NCI-H2171 treated with DMSO at 0.1 percent for 48 hours (cell line): ENCODE measurements at places on chromosomes 7 and 10.

DNA sequence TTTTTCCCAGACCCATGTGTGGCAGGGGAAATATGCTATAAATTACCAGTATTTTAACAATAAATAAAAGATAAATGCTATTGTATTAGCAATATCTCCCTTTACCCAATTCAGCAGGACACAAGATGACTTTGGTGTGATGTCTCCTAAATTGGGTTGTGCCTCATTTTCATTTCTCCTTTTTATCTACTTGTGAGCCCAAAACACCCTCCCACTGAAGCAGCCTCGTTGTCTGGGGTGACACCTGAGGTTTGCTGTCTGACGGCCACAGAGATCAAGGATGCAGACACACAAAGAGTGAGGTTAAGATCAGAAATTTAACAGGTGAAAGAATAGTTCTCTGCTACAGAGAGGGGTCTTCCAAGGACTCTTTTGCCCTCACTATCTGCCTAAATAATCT is 27.1 kb upstream of the CC2D2B start:
- no peak for DNase-seq

- DNase-seq, result no peak
Observed at GRCh38 chr10:27816320-27816719, 70.7 kb upstream of the MKX start.

DNA sequence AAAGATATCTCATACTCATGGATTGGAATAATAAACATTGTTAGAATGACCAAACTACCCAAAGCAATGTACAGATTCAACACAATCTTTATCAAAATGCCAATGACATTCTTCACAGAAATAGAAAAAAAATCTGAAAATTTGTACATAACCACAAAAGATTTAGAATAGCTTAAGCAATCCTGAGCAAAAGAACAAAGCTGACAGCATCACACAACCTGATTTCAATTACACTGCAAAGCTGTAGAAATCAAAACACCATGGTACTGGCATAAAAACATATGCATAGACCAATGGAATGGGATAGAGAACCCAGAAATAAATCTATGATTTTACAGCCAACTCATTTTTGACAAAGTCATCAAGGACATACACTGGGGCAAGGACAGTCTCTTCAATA is 130.0 kb upstream of the TMEM72 start:
- no peak for DNase-seq

DNA sequence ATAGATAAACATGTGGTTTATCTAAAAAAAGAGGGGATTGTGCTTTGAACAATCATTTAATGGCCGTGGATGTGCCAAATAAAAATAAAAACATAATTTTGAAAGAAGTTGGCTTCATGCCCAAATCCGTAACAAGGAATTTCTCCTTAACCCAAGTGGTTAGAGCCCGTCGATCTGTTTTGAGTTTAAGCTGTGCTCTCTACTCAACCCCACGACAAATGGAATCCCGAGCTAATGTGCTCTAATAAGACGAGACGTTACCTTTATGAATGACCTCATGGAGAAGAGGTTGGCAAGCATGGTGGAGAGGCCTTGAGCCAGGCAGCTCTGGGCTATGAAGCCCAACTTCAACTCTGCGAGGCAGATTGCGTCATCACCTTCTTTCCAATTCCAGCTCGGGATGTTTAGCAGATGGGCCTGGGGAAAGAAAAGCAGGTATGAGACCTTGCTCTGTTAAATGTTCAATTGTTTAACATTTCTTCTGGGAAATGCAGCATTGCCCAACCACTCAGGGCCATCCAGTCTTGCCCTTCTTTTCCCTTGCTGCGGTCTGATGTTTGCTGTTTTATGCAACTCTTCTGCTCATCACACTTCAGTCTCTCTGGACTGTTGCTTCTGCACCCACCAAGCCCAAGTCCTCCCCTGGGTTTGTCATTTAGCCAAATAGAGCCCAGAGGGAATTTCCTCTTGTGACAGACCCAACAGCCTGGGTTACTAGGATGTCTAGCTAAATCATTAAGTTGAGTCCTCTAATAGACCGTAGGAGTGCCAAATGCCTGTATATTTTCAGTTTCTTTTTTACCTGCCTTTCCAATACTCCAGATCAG is 564.6 kb downstream of the KCNMA1 start:
- no peak for DNase-seq

- DNase-seq, result no peak
Observed at GRCh38 chr7:31938650-31939049, 131.6 kb downstream of the PDE1C start.

GRCh38 chr10:114911052-114911711 is 26.8 kb upstream of the TRUB1 start:
- no peak for DNase-seq

GRCh38 chr7:138603549-138604318 is 97.4 kb downstream of the SVOPL start:
- no peak for DNase-seq

- no peak for DNase-seq
Observed at GRCh38 chr10:59131666-59132065, 44.8 kb upstream of the PHYHIPL start.

- DNase-seq, result no peak
Observed at GRCh38 chr7:40311307-40311706, 176.5 kb downstream of the SUGCT start.

DNA sequence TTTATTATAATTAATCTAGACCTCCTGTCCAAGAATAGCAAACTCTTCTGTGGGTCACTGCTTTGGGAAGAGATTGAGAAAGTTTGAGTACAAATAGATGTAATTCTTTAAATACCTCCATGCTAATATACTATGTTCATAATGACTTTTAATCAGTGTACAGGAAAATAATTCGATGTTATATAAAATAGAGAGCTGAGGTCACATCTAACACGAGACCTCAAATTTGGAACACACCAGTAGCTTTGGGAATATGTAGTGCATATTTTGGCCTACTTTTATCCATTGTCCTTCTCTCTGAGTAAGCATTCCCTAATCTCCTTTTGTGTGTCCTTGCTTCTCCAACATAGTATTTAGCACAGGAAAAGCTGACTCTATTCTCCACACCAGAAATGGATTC is 27.3 kb upstream of the CABCOCO1 start:
- DNase-seq, result no peak

DNA sequence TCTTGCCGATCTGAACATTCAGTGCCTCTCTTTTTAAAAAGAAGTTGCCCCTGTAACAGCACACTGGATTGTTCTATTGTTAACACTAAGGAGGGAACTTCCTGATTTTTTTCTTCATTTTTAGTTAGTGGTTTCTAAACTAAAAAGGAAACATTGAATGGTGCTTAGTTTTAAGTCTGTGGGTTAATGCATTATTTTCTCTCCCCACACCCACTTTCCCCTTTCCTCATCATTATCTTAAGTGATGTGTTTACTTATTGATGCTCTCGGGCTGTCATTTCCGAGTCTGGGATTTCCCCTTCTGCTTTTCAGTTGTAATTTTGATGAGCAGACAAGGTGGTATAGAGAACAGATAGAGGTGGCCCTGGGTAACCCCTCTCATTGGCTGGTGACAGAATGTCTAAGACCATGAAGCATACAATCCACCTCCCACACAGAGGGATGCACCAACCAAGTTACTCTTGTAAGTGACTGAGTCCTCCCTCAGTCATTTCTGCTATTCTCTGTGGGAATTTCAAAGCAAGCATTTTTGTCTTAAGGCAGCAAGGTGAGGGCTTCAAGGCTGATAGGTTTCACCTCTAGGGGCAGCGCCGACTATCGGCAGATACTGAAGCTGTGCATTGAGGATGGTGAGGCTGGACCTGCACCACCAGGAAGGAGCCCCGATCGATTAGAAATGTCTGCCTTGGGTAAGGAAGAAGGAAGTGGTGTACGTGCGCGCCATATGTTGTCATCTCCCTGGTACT is 49.5 kb downstream of the CHN2 start:
- no peak for DNase-seq

DNA sequence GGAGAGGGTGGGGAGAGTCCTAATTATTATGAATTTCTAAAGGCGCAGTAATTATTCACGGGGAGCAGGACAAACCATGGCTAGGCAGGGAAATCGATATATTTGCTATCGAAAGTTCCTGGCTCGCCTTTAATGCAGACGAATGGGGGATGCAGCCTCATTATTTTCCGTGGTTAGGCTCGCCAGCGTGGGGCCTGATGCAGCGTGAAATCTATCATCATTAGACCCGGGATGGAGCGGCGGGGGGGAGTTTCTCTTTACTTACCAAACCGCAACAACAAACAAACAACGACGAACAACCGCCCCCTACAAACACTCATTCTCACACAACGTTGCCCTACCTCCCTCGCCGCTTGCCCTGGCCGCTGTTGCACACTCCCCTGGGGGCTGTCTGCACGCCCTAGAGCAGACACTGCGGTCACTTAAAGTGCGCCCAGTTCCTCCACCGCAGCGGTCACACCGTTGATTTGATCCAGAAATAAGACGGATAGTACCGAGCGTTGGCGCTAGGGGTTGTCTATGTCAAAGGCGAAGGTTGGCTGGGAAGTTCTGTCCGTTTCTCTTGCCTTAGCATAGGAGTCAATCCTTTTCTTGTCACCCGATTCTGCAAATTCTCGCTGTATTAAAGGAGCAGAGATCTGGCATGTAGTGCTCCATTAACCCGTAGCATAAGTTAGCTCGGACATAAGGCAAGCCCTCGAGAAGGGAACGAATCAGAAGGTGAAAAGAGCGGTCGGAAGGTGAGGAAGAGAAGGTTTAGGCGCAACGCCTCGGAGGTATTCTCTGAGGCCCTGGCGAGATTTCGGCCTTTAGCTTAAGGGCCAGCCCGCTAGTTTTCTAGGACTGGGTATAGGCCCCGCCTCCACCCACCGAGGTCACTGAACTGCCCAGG is 10.4 kb downstream of the NXPH1 start:
- no peak for DNase-seq

DNA sequence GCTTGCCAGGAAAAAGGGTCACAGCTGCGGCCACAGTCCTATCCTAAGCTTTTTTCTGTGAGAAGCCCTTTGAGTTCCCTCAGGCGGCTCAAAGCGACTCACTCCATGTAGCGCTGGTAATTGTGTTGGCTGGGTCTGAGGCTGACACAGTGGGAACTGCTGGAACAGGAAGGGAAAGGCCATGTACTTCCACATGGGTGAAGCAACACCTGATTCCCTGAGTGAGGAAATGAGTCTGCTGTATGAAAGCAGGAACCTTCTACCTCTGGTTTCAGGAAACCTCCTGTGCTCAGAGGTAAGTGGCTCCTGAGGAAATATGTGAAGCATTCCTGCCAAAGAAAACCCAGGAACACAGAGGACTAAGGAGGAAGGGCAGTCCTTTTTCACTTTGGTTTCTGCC is 734.6 kb upstream of the SORCS1 start:
- DNase-seq, result no peak

DNA sequence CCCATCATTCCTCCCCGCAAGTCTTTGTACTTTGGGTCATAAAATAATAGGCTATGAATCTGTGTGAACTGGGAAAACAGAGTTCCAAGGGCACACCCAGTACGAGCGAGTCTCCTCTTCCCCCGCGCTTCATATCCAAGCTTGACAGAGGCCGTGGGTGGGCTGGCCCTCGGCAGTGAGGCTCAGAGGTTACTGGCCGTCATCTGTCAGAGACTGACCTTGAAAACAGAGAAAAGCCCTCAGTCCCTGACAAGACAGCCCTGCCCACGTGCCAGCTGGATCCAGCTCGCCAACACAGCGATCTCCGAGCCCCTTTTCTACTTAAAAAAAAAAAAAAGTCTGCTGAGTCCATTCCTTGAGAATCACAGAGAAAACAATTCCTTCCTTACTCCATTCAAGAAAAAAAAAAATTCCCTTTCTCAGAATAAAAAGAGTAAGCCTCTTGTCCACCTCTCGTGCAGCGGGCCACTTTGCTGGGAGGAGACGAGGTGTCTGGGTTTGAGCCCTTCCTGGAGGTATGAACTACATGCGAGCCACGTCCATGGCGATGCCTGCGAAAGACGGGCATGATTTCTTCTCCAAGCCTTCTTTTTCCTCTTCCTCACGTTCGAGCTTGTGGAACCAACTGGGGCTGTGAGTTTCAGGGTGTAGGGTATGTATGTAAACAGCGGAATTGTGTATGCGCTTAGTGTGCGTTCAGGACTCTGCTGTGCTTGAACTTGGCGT is 744 bp upstream of the BICC1 start:
- DNase-seq, result no peak

- DNase-seq, result no peak
Observed at GRCh38 chr10:19772972-19773371, 43.3 kb upstream of the PLXDC2 start.

GRCh38 chr7:27174874-27175625 is 930 bp upstream of the HOXA10 start:
- DNase-seq, result no peak

- DNase-seq, result no peak
Observed at GRCh38 chr7:98998821-98999725, 120.7 kb downstream of the TRRAP start.

- DNase-seq, result no peak
Observed at GRCh38 chr10:113003052-113003451, 53.0 kb downstream of the TCF7L2 start.

- peak; percentile 69 for DNase-seq
Observed at GRCh38 chr7:30445770-30446169, 32.8 kb downstream of the NOD1 start.

DNA sequence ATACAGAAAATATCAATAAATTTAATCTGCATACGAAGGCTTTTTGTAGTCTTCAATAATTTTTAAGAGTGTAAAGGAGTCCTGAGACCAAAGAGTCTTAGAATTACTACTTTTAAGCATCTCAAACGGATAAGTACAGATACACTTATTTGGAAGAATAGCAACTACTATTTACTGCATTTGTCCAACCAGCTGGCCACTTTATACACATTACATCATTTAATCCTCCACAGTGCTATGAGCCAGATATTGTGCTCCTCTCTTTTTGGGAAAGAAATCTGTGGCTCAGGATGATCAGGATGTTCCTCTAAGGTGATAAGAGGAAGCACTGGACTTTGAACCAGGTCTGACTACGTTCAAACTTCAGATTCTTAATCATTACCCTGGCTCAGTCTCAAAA is 588.6 kb upstream of the LRRTM3 start:
- no peak for DNase-seq

DNA sequence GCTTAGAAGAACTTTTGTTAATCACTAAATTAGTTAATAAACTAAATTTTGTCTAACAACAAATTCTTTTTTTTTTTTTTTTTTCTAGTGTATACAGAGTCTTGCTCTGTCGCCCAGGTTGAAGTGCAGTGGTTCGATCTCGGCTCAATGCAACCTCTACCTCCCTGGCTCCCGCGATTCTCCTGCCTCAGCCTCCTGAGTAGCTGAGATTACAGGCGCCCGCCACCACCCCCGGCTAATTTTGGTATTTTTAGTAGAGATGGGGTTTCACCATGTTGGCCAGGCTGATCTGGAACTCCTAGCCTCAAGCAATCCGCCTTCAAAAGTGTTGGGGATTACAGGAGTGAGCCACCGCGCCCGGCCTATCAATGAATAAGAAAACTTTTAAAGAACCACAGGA is 1.1 kb upstream of the IQUB start:
- no peak for DNase-seq

- no peak for DNase-seq
Observed at GRCh38 chr7:739983-740942, 13.2 kb upstream of the PRKAR1B start.

- DNase-seq, result no peak
Observed at GRCh38 chr7:55893940-55894339, 6.7 kb downstream of the ZNF713 start.

DNA sequence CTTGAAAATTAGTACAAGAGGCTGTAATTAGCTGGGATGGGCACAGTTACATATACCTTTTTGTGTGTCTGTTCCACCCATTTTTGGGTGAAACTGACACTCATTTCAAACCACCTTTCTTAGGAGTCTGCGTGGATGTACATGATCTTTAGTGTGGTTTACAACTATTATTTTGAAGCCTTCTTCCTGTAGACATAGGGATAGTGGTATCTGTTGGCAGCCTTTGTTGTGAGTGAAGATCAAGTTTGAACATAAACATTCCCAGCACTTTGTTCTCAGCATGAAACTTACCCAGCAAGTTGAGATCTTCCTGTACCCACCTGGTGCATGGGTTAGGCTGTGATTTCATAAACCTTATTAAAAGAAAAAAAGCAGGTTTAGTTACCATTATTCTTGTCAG is 2.0 kb downstream of the BAG3 start:
- DNase-seq, result no peak
